GM12891 (cell line): ENCODE measurements at places on chromosomes 7 and 10.
A peak's percentile ranks its signal among the peaks of the same experiment; 100 is the strongest.

- no peak for DNase-seq
These were observed 86.6 kb upstream of the MDFIC start for GRCh38 chr7:114835303-114835702.

- DNase-seq: peak; percentile 72
These were observed 5.7 kb downstream of the KAZALD1 start for GRCh38 chr10:101067356-101068083.

DNA sequence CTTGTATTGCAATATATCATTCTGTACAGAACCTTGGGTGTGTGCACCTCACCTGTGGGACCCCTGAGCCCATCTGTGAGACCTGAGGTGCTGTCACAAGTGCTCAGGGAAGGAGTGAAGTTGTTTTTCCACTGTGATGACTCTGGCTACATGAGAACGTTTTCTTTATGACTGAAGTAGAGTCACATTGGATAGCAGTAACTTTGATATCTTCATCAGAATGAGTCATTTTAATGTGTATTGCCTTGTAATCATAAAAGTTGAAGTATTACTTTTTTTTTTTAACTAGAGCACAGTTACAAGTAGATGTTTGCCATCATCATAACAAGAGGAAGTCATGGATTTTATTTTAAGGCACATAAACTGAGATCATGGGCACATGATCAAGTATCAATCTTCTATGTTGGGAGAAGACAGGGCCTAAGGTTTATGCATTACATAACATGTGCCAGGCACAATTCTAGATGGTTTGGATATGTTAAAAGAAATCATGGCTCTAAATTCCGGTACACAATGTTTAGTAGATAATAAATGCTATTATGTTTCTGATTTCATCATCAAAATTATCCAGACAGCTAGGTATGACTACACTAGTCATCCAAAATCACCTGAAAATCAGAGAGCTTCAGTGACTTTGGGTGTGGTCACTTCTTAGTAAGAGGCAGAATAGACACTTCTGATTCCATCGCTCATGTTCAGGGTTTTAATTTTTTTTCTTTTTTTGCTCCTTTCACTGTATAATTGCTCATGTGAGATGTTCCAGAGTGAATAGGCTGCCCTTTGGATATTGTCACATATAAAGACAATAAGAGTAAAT lies 82.7 kb upstream of the KLF6 start:
- no peak for DNase-seq

DNA sequence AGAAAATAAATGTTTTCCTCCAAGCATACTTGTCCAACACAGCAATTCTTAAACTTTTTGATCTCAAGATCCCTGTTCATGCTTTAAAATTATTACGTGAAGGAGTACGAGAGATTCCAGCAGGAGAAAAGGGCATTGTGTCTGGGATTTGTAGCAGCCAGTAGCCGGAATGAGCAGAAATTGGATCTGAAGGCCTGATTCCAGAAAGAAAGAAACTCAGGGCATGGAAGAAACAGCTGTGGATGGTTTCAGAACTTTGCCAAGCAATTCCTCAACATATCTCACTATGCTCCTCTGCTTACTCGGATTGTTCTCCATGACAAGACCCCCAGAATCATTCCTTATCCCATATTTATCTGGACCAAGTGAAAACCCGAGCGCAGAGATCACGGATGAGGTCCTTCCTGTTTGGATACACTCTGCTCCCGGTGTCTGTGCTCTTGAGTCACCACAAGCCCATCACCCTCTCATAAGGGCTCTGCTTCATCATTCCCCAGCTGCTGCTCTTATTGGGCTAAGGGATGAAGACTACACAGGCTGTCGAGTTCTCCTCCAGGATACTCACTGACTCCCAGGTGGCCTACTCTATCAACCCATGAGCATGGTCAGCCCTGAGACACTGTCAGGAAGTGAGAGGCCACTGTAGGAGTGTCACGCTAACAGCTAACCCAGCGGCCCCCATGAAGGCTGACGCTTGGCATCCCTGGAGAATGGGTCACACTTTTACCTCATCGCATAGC lies 121.0 kb upstream of the LANCL2 start:
- DNase-seq: no peak

- no peak for DNase-seq
These were observed 116.3 kb upstream of the PPP2R2D start for GRCh38 chr10:131784363-131785120.

GRCh38 chr7:41046221-41046761 lies 656.6 kb downstream of the INHBA start:
- DNase-seq: no peak

- DNase-seq: no peak
These were observed 195.4 kb downstream of the MACC1 start for GRCh38 chr7:20021831-20022230.
